Keratinocyte (primary cell): ENCODE measurements at places on chromosomes 6 and 20.

- no peak for DNase-seq
- no peaks in the 10 kb centered on the region for H3K27me3 ChIP-seq
- peaks cover 2% of the 10 kb centered on the region for H3K36me3 ChIP-seq
- peak overlapping the region; percentile 56 for H3K4me3 ChIP-seq
Measured at GRCh38 chr20:36573798-36574365, 485 bp downstream of the TGIF2 start.

- H3K4me3 ChIP-seq, result no peak overlapping the region
- DNase-seq, result no peak
- no peak overlapping the region for H3K27ac ChIP-seq
- H3K27me3 ChIP-seq, result no peaks in the 10 kb centered on the region
- H3K36me3 ChIP-seq, result no peaks in the 10 kb centered on the region
Measured at GRCh38 chr6:14406614-14407331, 289.2 kb downstream of the CD83 start.

GRCh38 chr6:170243386-170243785, 47.5 kb downstream of the DLL1 start:
- no peak overlapping the region for H3K27ac ChIP-seq
- no peaks in the 10 kb centered on the region for H3K36me3 ChIP-seq
- no peaks in the 10 kb centered on the region for H3K4me1 ChIP-seq
- H3K27me3 ChIP-seq, result peaks cover 9% of the 10 kb centered on the region

DNA sequence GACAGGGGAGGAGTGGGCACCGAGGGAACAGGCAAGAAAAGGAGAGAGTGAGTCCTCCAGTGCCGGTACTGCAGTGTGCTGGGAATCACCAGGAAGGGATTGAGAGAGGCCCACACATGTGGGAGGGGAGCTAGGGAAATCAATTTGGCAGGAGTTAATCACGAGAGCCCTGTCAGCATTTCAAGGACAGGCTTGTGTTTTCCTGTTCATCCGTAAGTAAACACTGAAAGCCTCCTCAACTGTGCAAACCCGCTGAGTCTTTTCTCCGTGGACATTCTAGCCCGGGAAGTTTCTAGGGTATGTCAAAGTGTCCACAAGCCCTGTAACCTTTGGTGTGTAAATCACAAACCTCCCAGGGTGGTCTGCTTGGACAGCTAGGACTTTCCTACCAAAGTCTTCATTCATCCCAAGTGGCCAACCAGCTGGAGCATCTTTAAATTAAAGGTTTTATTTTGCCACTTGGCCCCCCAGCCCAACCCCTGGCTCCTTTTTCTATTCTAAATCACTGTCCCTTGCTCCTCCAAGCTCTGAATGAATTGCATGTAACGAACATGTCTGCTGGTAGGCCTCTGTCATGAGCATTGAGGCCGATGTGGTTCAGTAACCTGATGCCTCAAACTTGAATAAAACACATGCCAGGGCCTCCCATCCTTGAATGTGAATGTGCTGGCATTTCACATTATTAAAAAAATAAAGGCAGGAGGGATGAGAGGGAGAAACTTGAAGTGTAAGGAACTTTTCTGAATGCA, 149.1 kb downstream of the ZNF217 start:
- no peak overlapping the region for H3K27ac ChIP-seq
- no peak for DNase-seq
- H3K4me3 ChIP-seq, result no peak overlapping the region
- H3K27me3 ChIP-seq, result no peaks in the 10 kb centered on the region
- no peaks in the 10 kb centered on the region for H3K36me3 ChIP-seq

DNA sequence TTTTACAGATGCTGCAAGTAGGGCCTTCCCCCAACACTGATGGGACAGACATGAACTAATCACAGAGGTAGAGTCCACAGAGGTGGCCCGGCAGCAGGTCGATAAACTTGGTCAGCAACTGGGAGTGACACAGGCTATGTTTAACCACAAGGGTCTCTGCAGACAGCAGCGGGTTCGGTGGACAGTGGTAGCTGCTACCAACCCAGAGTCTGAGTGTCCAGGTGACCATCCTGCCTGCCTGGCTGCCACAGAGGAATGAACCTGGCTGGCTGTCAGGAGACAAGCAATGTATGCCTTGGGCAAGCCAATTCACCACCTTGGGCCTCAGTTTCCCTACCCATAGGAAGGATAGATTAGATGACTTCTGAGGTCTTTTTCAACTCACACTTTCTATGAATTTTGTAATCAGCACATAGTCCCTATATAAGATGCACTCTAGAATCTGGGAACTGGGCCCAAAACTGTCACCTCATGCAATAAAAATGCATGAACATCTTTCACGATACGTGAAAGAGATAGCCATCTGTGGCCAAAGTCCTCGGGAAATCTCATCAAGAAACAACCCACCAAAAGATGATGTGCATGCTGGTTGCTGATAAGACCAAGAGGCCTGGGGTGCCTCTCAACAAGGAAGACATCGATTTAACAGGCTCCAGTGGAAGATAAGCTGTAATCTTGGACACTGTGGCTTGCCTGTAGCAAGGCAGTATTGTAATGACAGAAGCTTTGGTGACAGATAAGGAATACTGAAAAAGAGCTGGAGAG, 30.5 kb downstream of the MDGA1 start:
- no peak overlapping the region for H3K4me3 ChIP-seq
- H3K27me3 ChIP-seq, result no peaks in the 10 kb centered on the region
- H3K4me1 ChIP-seq, result peaks cover 3% of the 10 kb centered on the region
- H3K27ac ChIP-seq, result no peak overlapping the region

- H3K36me3 ChIP-seq, result no peaks in the 10 kb centered on the region
- H3K27me3 ChIP-seq, result no peaks in the 10 kb centered on the region
- DNase-seq, result no peak
- H3K4me1 ChIP-seq, result peaks cover 47% of the 10 kb centered on the region
Measured at GRCh38 chr6:53325785-53326184, 23.0 kb downstream of the ELOVL5 start.

GRCh38 chr6:125307964-125308615, 6.3 kb upstream of the HDDC2 start:
- DNase-seq, result no peak
- H3K36me3 ChIP-seq, result no peaks in the 10 kb centered on the region
- H3K4me1 ChIP-seq, result no peaks in the 10 kb centered on the region

- no peak for DNase-seq
- H3K4me3 ChIP-seq, result peak overlapping the region; percentile 84
- H3K27me3 ChIP-seq, result peaks cover 8% of the 10 kb centered on the region
- H3K36me3 ChIP-seq, result no peaks in the 10 kb centered on the region
- H3K27ac ChIP-seq, result no peak overlapping the region
Measured at GRCh38 chr6:16130437-16130891, 1.6 kb downstream of the MYLIP start.

- H3K27me3 ChIP-seq, result no peaks in the 10 kb centered on the region
- no peak for DNase-seq
- H3K27ac ChIP-seq, result no peak overlapping the region
- H3K4me3 ChIP-seq, result no peak overlapping the region
Measured at GRCh38 chr6:147738516-147739162, 230.1 kb downstream of the SAMD5 start.

GRCh38 chr20:16922834-16923233, 174.7 kb downstream of the OTOR start:
- no peaks in the 10 kb centered on the region for H3K4me1 ChIP-seq
- H3K27me3 ChIP-seq, result no peaks in the 10 kb centered on the region
- no peak for DNase-seq
- no peaks in the 10 kb centered on the region for H3K36me3 ChIP-seq

DNA sequence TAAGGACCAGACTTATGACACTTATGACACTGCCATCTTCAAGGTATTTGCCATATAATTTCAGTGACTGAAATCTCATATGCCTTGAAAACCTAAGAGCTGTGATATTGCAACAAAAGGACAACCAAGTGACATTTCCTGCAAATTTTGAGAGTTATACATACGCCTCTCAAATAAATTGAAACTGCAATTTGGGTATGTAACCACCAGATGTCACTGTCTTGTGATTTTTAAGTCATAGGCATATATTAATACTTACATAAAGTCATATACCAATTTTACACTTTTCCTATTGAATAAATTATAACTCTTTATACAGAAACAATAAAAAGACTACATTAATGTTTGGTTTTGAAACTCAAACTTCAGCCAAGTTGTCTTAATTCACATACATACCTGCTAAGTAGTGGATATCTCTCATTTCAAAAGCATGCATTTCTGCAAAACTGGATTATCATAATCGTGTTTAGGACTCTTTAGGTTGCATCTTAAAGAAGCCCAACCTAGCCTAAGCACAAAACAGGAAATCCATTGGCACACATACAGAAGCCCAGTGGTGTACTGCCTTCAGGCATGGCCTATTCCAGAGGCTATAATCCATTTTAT, 180.2 kb downstream of the PACRG start:
- DNase-seq, result peak; percentile 15
- H3K4me3 ChIP-seq, result no peak overlapping the region
- H3K27ac ChIP-seq, result no peak overlapping the region
- no peaks in the 10 kb centered on the region for H3K4me1 ChIP-seq

DNA sequence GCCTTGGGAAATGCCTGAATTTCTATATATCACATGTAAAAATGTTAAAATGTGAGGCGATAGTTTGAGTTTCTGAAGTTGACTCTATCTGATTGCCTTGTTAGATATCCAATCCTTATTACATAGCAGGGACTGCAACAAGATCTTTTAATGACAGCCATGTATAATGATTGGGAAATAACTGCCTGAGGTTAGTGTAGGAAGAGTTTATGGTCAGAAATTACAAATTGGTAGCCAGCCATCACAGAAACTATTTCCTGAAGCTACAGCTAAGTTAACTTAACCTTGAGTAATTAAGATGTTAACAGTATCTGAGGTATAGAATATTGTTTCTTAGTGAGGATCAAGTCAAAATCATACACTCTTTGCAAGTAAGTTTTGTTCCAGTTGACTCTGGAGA, 41.0 kb downstream of the AKIRIN2 start:
- H3K4me3 ChIP-seq, result no peak overlapping the region
- H3K27ac ChIP-seq, result no peak overlapping the region
- no peaks in the 10 kb centered on the region for H3K4me1 ChIP-seq
- H3K36me3 ChIP-seq, result peaks cover 3% of the 10 kb centered on the region
- H3K27me3 ChIP-seq, result no peaks in the 10 kb centered on the region

GRCh38 chr6:51027283-51028065, 208.8 kb downstream of the TFAP2B start:
- H3K27ac ChIP-seq, result no peak overlapping the region
- no peak overlapping the region for H3K4me3 ChIP-seq
- DNase-seq, result no peak
- H3K36me3 ChIP-seq, result no peaks in the 10 kb centered on the region
- no peaks in the 10 kb centered on the region for H3K27me3 ChIP-seq

DNA sequence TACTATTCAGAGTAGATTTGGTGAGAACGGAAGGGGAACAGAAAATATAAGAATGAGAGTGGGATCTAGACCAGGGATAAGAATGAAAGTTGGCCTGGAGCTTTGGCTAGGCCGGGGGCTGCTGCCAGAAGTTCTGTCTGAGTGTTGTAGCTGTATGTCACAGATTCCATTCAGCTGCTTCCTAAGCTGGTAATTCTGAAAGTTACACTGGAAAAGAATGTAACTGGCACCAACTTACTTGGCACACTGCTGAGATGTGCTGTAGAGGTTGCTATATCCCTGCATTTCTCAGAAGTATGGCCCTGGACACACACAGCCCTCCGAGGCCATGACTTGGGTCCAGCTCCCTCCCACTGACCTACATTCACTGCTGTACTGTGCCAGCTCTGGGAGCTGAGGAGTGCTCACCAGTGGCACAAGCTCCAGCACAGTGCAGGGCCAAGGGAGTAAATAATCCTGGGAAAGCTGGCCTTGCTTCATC, 25.8 kb upstream of the TMEM217 start:
- H3K36me3 ChIP-seq, result peaks cover 25% of the 10 kb centered on the region
- H3K4me3 ChIP-seq, result no peak overlapping the region
- H3K27ac ChIP-seq, result no peak overlapping the region
- H3K4me1 ChIP-seq, result peaks cover 5% of the 10 kb centered on the region
- no peaks in the 10 kb centered on the region for H3K27me3 ChIP-seq
- no peak for DNase-seq

- no peaks in the 10 kb centered on the region for H3K36me3 ChIP-seq
- H3K4me1 ChIP-seq, result no peaks in the 10 kb centered on the region
- no peak overlapping the region for H3K4me3 ChIP-seq
- no peaks in the 10 kb centered on the region for H3K27me3 ChIP-seq
- H3K27ac ChIP-seq, result no peak overlapping the region
Measured at GRCh38 chr20:15654208-15654649, 919.0 kb downstream of the KIF16B start.

GRCh38 chr6:128807577-128807976, 75.4 kb upstream of the LAMA2 start:
- no peaks in the 10 kb centered on the region for H3K4me1 ChIP-seq
- no peaks in the 10 kb centered on the region for H3K27me3 ChIP-seq
- H3K4me3 ChIP-seq, result no peak overlapping the region
- H3K36me3 ChIP-seq, result no peaks in the 10 kb centered on the region

GRCh38 chr6:148146717-148147462, 195.7 kb upstream of the SASH1 start:
- no peaks in the 10 kb centered on the region for H3K36me3 ChIP-seq
- DNase-seq, result no peak
- H3K27me3 ChIP-seq, result no peaks in the 10 kb centered on the region
- peaks cover 10% of the 10 kb centered on the region for H3K4me1 ChIP-seq
- H3K4me3 ChIP-seq, result no peak overlapping the region

- H3K27ac ChIP-seq, result no peak overlapping the region
- H3K4me3 ChIP-seq, result no peak overlapping the region
- H3K36me3 ChIP-seq, result no peaks in the 10 kb centered on the region
- no peaks in the 10 kb centered on the region for H3K4me1 ChIP-seq
Measured at GRCh38 chr6:73004231-73004630, 221.1 kb downstream of the KHDC1L start.

GRCh38 chr6:158361068-158361467, 48.8 kb downstream of the TULP4 start:
- DNase-seq, result no peak
- H3K27me3 ChIP-seq, result no peaks in the 10 kb centered on the region
- H3K27ac ChIP-seq, result no peak overlapping the region
- peaks cover 19% of the 10 kb centered on the region for H3K4me1 ChIP-seq
- no peaks in the 10 kb centered on the region for H3K36me3 ChIP-seq

DNA sequence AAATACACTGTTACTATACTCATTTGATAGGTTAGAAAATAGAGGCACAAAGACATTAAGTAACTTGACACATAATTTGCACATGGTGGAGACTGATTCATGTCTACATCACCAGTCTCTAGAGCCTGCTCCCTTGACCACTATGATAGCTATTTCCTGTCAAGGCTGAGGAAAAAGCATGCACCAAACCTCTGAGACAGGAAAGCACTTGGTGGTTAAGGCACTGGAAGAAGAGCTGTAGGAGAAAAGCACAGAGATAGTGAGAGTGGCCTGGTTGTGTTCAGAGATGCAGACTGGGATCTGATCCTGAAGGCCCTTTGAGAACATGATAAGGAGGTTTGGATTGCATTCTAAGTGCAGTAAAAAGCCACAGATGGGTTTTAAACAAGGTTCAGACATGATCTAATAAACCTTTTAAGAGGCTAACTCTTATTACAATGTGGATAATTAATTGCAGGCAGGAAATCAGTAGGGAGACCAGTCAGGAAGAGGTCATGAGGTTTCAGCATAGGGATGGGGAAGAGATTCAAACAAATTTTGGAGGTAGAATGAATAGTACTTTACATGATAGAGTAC, 168.9 kb downstream of the PHF3 start:
- no peaks in the 10 kb centered on the region for H3K27me3 ChIP-seq
- no peak overlapping the region for H3K4me3 ChIP-seq
- peak overlapping the region; percentile 92 for H3K27ac ChIP-seq
- peaks cover 34% of the 10 kb centered on the region for H3K4me1 ChIP-seq
- peak; percentile 23 for DNase-seq

- no peaks in the 10 kb centered on the region for H3K36me3 ChIP-seq
- peaks cover 9% of the 10 kb centered on the region for H3K27me3 ChIP-seq
- no peak for DNase-seq
- no peak overlapping the region for H3K27ac ChIP-seq
- H3K4me1 ChIP-seq, result no peaks in the 10 kb centered on the region
Measured at GRCh38 chr6:75315978-75316377, 31.4 kb upstream of the TMEM30A start.
